Right renal pelvis (tissue), 4 donors: ENCODE measurements at places on chromosomes 7 and 10.

DNA sequence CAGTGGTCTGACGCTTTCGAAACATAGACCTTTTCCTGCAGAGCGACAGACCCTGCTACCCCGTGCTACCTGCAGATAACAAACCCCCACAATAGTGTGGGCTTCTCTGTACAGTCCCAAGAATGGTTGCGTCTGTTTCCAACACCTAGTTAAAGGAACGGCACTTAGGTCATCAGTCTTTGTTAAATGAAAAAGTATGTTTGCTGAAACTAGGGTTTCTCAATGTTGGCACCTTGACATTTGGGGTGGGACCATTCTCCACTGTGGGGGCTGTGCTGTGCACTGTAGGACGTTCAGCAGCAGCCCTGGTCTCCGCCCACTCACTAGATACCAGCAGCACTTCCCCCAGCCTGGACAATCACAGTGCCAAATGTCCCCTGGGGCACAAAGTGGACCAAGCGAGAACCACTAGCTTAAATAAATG is 13.7 kb downstream of the TECTB start:
- DNase-seq, result no peak

DNA sequence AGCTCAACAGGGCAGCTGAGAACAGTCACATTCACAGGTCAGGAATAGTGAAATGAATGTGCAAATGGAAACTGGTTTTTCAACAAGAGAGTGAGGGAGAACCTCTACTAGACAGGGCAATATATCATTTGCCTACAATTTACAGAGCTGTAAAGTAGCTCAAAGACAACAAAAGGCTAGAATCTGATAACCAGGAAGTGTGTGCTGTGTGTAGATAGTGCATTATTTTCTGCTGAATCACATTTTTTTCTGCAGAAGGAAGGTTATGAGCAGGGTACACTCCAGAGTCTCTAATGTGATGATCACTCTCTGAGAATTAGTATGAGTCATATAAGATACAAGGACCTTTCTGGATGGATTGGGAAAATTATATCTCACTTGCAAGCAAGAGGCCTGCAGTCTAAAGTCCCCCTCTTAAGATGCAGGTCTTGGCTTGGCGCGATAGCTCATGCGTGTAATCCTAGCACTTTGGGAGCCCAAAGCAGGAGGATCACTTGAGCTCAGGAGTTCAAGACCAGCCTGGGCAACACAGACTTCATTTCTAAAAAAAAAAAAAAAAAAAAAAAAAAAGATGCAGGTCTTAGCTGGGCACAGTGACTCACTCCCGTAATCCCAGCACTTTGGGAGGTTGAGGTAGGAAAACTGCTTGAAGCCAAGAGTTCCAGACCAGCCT is 59.9 kb upstream of the COBL start:
- no peak for DNase-seq

DNA sequence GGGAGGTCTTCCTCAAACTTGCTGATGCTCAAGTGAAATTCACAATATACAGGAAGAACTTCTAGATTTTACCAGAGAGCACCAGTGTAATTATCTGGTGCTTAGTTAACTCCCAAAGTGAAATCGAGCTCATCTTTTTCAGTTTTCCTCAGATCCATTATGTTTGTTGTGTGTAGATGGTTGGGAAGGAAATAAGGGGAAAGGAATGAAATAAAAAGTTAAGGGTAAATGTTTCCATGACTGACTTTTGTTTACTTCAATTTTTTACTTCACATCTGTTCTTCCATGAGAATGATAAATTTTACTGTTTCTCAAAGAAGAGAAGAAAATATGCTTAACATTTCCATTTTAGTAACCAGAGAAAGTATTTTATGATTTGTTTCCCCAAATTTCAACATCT is 21.3 kb downstream of the FAM107B start:
- DNase-seq, result no peak

GRCh38 chr7:82859106-82859850 is 303.4 kb downstream of the PCLO start:
- no peak for DNase-seq

GRCh38 chr10:101655570-101655969 is 39.4 kb downstream of the FBXW4 start:
- DNase-seq, result no peak

- no peak for DNase-seq
Observed at GRCh38 chr10:79979310-79979975, 30.5 kb upstream of the SFTPD start.

DNA sequence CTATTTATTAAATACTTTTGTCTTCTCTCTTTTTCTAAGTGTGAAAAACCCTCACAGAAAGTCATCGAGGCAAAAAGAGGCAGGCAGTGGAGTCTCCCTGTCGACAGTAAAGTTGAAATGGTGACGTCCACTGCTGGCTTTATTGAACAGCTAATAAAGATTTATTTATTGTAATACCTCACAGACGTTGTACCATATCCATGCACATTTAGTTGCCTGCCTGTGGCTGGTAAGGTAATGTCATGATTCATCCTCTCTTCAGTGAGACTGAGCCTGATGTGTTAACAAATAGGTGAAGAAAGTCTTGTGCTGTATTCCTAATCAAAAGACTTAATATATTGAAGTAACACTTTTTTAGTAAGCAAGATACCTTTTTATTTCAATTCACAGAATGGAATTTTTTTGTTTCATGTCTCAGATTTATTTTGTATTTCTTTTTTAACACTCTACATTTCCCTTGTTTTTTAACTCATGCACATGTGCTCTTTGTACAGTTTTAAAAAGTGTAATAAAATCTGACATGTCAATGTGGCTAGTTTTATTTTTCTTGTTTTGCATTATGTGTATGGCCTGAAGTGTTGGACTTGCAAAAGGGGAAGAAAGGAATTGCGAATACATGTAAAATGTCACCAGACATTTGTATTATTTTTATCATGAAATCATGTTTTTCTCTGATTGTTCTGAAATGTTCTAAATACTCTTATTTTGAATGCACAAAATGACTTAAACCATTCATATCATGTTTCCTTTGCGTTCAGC is 43.4 kb downstream of the TARP start:
- no peak for DNase-seq

GRCh38 chr7:38318803-38319416 is 45.5 kb upstream of the TARP start:
- DNase-seq, result no peak

DNA sequence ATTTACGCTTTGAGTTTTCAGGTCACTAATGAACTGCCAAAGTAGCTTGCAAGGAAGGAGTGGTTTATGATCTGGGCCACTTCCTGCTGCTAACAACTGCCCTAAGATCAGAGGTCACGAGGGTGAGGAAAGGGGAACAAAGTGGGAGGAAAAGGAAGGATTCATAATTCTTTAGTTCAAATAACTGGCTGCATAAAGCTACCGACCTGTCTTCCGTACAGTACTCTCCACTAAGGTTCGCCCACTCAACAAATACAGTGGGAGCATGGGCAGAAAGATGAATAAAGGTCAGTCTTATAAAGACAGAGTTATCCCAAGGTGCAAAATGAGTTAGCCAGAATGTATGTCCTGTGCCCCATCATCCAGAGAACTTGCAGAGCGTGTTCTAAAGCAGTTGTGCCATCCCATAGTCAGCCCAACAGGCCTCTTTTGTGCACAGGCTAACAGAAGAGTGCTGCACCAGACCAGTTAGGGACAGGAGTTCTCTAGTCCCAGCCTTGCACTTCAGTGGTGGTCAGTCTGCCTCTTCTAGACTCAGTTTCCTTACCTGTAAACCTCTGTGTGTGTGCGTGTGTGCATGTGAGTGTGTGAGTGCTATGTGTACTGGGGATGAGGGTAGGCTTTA is 65.9 kb downstream of the CREB3L2 start:
- DNase-seq, result no peak

DNA sequence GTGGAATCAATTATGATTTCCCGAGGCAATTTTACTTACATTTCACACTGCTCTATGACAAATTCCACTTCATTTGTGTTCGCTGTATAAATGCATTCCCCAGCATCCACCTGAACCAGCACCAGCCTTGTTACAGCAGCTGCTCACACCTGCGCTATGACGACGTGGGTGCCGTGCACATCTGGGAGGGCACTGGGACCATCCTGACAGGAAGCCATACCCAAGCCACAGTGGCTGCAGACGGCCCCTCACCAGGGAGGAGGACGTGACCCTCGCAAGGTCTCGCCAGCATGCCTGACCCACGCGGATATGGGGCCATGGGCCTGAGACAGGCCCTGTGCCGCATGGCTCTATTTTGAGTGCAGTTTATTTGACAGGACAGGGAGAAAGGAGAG is 201.3 kb downstream of the MAD1L1 start:
- DNase-seq, result no peak

GRCh38 chr10:69655868-69656555 is 26.0 kb downstream of the FAM241B start:
- no peak for DNase-seq

- peak; percentile 58 for DNase-seq
Observed at GRCh38 chr10:123357421-123357930, 203.3 kb downstream of the BUB3 start.

- DNase-seq, result no peak
Observed at GRCh38 chr7:154167807-154168206, 115.6 kb downstream of the DPP6 start.

DNA sequence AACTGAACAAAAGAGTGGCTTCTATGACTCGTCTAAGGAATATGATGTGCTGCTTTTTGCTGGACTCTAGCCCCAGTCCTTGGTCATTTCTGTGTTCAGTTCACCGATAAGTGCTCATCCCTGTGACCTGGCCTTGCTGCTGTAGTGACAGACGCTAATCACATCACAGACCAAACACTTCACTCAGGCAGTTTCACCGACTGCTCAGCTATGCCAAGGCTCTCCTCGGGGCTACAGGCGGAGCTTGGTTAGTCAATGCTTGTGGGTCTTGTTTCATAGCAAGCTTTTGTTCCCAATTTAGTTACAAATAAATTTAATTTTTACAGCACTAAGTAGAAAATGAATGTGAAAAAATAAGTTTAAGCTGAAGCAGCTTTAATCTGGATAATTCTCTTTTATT is 190.8 kb upstream of the PRKCQ start:
- no peak for DNase-seq
